Activated CD4-positive, alpha-beta T cell treated with anti-CD3 and anti-CD28 coated beads for 36 hours (primary cell): ENCODE measurements at places on chromosomes 11 and 22. TPM values are rescaled to one million over a fixed set of nuclear protein-coding genes. Genes with fewer than 3 reads are reported as not detected.

PKDREJ gene
- total RNA-seq: not detected

C11orf65 gene
- total RNA-seq: 3.4 TPM

GGTLC2 gene
- total RNA-seq: not detected

MUC2 gene
- total RNA-seq: not detected

APOA5 gene
- total RNA-seq: not detected

NR1H3 gene
- 13.3 TPM for total RNA-seq

RCE1 gene
- total RNA-seq: 25.6 TPM

NUDT22 gene
- total RNA-seq: 61.8 TPM

WNT11 gene
- total RNA-seq: not detected

MS4A6E gene
- not detected for total RNA-seq

MMP27 gene
- not detected for total RNA-seq

CRYAB gene
- total RNA-seq: not detected

AASDHPPT gene
- total RNA-seq: 51.0 TPM

OR4D9 gene
- not detected for total RNA-seq

MS4A3 gene
- not detected for total RNA-seq

PEX26 gene
- 58.0 TPM for total RNA-seq

CRYBB2 gene
- total RNA-seq: 0.30 TPM

F2 gene
- total RNA-seq: not detected

MUC5B gene
- total RNA-seq: not detected

MS4A4E gene
- total RNA-seq: not detected

OSBP2 gene
- total RNA-seq: 1.4 TPM

IL18 gene
- total RNA-seq: not detected

BIRC3 gene
- total RNA-seq: 99.2 TPM

INSC gene
- total RNA-seq: 0.69 TPM

POLDIP3 gene
- 88.6 TPM for total RNA-seq

LRRC55 gene
- not detected for total RNA-seq

IGSF9B gene
- total RNA-seq: 79.0 TPM

CHRNA10 gene
- 0.91 TPM for total RNA-seq

OR4A16 gene
- not detected for total RNA-seq

CD6 gene
- total RNA-seq: 286 TPM
